ENCODE measurements at places on chromosomes 13 and 19.

DNA sequence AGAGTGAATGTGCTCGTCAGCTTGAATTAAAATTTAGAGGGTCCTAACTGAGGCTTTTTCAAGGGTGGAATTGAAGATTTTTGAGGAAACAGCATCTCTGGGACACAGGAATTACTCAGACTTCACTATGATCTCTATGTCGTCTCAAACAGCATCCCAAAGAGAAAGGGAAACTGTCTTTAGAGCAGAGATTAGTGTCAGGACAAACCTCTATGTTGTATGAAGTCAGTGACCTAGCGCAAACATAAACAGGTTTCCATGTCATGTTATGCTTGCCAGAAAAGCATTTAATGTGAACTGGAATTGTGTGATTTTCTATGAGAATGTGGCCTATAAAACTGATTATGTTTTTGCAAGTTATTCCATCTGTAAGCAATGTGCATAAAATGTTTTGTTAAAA lies 573.7 kb downstream of the GPC6 start:
- no peak for DNase-seq

- DNase-seq, result no peak
Measured at GRCh38 chr13:40287428-40287827, 379.0 kb downstream of the FOXO1 start.

GRCh38 chr13:106183410-106184065 lies 351.9 kb downstream of the EFNB2 start:
- DNase-seq, result no peak

DNA sequence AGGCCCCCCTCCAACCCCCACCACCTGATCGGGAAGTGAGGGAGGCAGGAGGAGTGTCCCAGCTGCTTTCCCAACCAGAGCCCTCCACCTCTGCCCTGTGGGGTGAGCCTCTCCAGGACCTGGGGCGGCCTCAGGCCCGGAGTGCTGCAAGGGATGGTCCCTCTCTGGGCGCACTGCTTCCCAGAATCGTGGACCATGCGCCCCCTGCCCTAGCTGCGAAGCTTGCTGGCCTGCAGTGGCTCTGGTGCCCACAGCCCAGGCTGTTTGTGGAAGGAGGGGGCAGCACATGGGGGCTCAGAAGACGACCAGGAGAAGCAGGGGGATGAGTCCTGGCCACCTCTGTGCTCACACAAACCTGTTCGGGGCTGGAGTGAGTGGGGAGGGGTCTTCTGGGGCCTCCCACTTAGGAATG lies 33.6 kb downstream of the CEBPG start:
- no peak for DNase-seq

DNA sequence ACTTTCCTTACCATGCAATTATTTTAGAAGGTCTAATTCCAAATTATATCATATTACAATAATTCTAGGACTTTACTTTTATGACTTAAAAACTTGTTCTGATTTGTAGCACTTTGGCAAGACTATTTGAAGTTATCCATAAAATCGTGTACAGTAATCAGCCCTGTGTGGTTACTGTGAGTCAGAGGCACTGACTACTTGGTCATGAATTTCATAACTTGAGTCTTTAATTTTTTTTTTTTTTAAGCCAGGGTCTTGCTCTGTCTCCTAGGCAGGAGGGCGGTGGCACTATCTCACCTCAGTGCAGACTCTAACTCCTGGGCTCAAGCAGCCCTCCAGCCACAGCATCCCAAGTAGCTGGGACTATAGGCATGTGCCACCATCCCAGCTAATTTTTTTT lies 1319.2 kb upstream of the SLC10A2 start:
- DNase-seq, result no peak
